ENCODE measurements at places on chromosomes 6 and 20.

DNA sequence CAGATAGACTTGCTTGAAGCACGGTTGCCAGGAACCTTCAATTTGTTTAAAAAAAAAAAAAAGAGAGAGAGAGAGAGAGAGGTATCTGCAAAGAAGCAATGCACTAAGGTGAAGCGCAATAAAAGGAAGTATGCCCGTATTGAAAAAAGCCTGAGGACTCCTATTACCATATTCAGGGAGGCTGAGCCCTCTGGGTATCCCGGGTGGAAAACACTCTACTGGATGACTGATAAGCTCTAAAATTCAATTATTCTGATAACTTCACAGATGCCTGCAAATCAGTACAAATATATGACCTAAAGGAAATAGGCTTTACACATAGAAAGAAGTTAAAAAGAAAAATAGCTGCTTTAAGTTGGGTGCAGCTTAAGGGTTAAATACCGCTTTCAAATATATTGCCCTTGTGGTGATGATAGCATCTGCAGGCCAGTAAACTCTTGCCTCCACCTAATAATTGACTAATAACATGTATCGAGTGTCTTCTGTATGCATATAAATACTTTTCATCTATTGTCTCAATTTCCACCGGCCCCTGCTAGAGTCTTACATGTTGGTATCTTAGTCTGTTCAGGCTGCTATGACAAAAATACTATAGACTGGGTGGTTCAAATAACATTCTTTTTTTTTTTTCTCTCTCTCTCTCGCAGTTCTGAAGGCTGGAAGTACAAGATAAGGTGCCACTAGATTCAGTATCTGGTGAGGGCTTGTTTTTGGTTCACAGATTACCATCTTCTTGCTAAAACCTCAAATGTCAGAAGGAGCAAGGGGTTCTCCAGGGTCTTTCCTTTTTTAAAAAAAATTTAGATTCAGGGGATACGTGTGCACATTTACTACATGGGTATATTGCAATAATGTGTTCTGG lies 187.4 kb upstream of the JARID2 start:
- DNase-seq, result no peak

DNA sequence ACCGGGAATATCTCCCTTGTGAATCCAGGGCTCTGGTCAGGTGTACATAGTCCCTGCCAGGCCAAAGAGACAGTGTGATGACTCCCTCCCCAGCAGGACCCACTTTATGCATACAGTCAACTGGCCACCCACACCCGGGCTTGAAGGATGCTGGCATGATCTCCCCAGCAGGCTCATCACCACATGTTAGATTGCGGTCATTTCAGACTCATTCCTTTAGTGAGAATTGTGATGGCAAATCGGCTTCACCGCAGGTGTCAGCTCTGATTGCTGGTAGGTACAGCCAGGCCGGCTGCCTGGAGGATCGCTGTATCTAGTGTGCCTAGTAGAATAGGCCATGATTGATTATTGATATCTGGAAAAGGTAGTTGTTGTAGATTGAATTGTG lies 24.5 kb downstream of the CD83 start:
- DNase-seq, result no peak

- DNase-seq, result no peak
These were observed 151.2 kb upstream of the TAB2 start for GRCh38 chr6:149166336-149166735.

DNA sequence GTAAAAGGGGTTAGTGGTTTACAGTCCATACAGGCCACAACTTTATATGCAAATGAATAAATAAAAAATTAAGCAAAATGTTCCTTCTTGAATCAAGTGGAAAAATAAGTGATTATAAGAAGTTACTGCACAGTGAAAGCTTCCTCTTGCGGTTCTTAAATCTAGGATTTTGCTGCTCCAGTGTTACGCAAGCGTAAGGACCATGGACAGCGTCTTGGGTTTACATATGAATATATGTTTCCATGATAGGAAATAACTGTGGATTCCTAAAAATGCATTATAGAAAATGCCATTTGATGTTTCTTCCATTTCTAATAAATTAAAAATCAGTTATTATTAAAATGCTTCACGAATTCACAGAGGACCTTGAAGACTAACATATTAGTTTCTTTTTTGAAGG lies 176.6 kb upstream of the POU3F2 start:
- DNase-seq, result no peak

GRCh38 chr6:138418118-138418742 lies 14.2 kb downstream of the HEBP2 start:
- no peak for DNase-seq

Data from stimulated activated CD8-positive, alpha-beta memory T cell treated with anti-CD3 and anti-CD28 coated beads, Interleukin-7, amount 100 ng/mL, for 4 hours (primary cell).